ENCODE measurements at places on chromosomes 2 and 18.

- DNase-seq = no peak
Observed at GRCh38 chr2:206232287-206233035, 42.0 kb upstream of the ZDBF2 start.

DNA sequence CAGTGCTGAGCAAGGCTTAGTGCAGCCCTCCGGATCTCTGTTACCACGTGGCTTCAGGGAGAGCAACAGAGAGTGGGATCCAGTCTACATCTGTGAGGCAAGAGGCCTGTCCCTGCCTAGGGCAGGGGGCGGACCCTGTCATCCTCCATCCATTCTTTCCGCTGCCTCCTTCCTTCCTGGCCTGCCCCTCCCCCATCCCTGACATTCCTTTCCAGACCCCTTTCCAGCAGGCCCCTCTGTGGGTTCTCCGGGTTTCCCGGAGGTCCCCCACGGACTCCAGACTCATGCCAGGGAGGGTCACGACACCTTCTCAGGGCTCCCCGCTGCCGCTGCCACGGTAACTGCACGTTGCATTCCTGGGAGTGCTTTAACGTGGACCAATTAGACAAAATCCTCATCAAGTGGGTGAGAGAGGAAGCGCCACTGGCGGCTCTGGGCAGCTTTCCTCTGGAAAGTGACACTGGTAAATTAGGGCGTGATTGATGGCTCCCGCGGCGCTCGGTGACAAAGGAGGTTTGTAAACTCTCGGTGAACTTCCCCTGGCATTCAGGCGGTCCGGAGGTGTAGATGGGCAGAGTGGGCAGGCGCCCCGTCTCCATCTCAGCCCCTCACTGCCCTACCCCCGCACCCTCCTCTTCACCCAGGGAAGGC, 11.4 kb downstream of the ATOH8 start:
- no peak for DNase-seq

DNA sequence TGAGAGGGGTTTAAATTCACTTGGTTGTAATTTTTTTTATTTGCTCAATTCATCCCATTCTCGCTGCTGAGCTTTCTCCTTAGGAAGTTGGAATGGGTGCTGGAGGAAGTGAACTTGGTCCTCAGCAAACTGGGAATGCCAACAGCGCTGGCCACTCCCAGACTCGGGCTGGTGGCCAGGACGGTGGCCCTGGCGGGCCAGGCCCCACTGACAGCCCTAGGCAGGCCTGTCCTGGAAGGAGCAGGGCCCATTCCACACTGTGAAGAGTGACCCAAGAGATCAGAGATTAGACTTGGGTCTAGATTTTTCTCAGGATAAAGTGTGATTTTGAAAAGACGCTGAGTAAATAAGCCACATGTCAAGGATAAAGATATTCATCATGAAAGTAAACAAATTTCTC, 132.7 kb downstream of the HDAC4 start:
- DNase-seq = no peak

DNA sequence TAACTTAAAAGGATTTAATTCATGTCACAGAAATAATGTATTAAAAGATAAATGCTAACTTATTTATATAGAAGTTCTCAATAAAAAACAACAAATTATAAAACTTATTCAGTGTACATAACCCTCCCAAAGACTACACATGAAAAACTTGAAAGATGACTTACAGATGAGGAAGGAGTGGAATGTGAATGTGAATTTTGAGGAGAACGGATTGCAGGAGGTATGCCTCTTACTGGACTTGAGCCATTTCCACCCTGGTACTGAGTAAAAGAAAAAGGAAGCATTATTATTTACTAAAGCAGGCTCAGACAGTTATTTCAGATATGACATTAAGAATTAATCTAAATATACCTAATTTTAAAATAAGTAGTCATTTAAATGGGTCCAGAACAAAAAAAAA, 104.4 kb downstream of the TLK1 start:
- no peak for DNase-seq

- DNase-seq = no peak
Observed at GRCh38 chr2:221109552-221109951, 462.6 kb downstream of the EPHA4 start.

DNA sequence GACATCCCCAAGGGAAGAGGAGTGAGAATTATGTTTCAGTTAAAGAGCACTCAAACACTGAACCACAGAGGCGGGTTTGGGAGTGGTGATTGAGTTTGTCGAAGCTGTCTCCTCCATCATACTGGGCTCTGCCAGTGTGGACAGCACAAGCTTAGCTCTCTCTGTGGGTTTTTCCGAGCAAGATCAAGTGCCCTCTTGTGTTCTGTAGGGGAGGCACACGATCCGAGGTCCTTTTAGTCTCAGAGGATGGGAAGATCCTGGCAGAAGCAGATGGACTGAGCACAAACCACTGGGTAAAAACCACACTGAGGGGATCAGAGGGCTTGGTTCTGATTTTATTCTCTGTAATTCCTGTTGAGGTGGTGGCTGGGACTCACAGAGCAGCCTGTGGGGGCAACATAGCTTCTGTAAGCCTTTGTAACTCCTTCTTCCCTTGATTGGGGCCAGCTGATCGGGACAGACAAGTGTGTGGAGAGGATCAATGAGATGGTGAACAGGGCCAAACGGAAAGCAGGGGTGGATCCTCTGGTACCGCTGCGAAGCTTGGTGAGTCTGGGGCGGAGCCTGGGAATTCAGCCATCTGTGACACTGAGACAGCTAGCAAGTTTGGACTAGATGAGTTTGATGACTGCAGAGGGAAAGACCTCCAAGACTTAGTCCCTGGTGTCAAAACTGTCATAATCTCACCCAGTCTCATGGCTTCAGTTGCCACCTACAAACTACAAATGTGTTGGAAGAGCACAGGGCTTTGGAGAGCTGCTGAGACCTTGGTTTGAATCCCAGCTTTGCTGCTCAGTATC, 2.0 kb downstream of the NAGK start:
- no peak for DNase-seq

GRCh38 chr2:232504438-232504837, 15.8 kb upstream of the PRSS56 start:
- DNase-seq = no peak

DNA sequence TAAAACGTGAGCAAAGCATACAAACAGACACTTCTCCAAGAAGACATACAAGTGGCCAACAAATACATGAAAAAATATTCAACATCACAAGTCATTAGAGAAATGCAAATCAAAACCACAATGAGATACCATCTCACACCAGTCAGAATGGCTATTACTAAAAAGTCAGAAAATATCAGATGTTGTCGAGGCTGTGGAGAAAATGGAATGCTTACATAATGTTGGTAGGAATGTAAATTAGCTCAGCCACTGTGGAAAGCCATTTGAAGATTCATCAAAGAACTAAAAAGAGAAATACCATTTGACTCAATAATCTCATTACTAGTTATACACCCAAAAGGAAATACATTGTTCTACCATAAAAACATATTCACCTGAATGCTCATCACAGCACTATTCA, 825.7 kb downstream of the SUCLG1 start:
- no peak for DNase-seq

DNA sequence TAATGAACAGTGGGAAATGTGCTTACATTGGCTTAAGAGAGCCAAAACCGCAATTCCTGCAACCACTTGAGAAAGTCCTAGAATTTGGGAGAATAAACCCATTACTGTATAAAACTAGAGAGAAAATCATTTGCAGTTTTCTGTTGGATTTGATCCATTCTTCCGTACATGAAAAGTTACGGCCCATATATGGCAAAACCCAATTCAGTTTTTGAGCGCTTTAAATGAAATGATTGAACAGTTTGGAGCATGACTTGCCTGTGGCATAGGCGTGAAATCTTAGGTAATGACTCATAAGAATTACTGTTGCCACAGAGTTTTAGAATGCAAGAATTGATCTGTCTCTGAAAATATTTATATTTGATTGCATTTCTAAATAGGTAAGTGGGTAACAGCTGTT, 52.0 kb downstream of the PHLPP1 start:
- no peak for DNase-seq

- no peak for DNase-seq
Observed at GRCh38 chr2:157692768-157693167, 64.1 kb upstream of the ACVR1C start.

DNA sequence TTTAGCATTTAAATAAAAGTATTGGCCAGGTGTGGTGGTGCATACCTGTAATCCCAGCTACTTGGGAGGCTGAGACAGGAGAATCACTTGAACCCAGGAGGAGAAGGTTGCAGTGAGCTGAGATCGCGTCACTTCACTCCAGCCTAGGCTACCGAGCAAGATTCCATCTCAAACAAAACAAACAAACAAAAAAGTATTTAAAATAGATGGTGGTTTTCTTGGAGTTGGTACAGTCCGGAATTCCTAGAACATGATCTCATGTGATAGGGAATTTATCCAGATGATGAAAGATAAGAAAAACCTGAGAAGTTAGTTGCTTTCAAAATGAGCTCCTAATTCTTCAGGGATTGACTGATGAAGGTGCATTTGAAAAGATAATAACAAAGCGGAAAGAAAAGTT, 62.0 kb downstream of the BIRC6 start:
- DNase-seq = no peak

- DNase-seq = no peak
Observed at GRCh38 chr2:229728370-229728769, 14.0 kb upstream of the DNER start.

DNA sequence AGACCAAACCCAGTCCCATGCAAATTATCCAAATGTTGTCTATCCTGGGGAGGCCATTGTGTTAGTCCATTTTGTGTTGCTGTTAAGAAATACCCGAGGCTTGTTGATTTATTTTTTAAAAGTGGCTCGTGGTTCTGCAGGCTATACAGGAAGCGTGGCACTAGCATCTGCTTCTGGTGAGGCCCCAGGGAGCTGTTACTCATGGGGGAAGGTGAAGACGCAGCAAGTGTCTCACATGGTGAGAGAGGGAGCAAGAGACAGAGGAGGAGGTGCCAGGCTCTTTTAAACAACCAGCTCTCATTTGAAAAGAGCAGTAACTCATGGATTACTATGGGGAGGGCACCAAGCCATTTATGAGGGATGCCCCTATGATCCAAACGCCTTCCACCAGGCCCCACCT, 80.3 kb upstream of the ARL4C start:
- DNase-seq = no peak

DNA sequence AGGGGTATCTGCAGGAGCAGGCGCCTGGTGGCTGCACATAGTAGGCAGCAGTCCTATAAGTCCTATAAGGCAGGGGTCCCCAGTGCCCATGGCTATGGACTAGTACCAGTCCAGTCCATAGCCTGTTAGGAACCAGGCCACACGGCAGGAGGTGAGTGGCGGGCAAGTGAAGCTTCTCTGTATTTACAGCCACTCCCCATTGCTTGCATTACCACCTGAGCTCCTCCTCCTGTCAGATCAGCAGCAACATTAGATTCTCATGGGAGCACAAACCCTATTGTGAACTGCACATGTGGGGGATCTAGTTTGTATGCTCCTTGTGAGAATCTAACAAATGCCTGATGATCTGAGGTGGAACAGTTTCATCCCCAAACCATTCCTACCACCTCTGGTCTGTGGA, 33.1 kb downstream of the STK25 start:
- no peak for DNase-seq

GRCh38 chr2:187982668-187983067, 309.0 kb upstream of the GULP1 start:
- no peak for DNase-seq

DNA sequence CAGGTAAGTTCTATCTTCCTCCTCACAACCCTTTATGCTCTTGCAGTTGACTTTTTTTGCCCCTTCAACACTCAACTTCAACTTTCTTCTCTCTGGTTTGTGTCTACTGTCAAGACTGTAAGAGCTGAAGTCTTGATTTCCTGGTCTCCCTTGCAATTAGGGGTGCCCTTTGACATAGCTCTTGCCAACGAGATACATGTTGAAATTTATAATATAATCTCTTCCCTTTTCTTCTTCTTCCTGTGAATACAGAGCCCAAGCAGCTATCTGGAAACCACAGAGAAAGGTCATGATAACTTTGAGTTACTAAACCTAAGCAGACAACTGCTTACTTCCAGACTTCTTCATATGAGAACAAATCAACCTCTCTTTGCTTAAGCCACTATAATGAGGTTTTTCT, 163.5 kb downstream of the MC4R start:
- DNase-seq = no peak

GRCh38 chr2:173898178-173898668, 67.0 kb downstream of the SP3 start:
- DNase-seq = no peak

GRCh38 chr2:24920809-24921441, 888 bp upstream of the ADCY3 start:
- no peak for DNase-seq

All from stimulated activated naive CD8-positive, alpha-beta T cell treated with anti-CD3 and anti-CD28 coated beads, Interleukin-15, amount 100 ng/mL, for 72 hours (primary cell).